ENCODE measurements at places on chromosomes 4 and X.

DNA sequence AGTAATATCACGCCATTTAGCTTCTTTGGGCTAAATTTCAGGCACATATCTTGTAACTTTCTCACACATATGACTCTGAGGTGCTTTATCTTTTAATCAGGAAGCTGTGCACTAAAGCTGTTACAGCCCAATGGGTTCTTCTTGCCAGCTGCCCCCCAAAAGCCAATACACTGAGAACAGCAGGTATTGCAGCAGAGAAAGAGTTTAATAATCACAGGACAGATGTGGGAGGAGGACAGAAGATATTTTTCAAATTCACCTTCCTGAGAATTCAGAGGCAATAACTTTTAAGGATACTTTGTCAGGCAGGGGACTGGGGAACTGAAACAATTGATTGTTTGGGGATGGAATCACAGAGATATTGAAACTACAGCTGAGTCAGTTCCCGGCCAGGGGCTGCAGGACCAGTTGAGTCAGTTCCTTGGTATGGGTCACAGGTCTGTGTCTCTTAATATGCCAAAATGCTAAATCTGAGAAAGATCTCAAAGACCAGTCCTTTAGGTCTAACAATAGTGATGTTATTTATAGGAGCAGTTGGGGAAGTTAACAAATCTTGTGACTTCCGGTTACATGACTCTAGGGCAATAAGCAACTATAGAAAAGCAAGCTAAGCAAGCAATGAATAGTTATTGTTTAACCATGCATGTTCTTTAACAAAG lies 28.1 kb downstream of the DDIT4L start:
- no peak for DNase-seq

GRCh38 chrX:154458116-154458953 lies at the start of gene PLXNA3:
PLXNA3 (plus strand) TSS chrX:154458281; CDS start chrX:154460184, 1,903 bp downstream.
- DNase-seq = peak; percentile 53

DNA sequence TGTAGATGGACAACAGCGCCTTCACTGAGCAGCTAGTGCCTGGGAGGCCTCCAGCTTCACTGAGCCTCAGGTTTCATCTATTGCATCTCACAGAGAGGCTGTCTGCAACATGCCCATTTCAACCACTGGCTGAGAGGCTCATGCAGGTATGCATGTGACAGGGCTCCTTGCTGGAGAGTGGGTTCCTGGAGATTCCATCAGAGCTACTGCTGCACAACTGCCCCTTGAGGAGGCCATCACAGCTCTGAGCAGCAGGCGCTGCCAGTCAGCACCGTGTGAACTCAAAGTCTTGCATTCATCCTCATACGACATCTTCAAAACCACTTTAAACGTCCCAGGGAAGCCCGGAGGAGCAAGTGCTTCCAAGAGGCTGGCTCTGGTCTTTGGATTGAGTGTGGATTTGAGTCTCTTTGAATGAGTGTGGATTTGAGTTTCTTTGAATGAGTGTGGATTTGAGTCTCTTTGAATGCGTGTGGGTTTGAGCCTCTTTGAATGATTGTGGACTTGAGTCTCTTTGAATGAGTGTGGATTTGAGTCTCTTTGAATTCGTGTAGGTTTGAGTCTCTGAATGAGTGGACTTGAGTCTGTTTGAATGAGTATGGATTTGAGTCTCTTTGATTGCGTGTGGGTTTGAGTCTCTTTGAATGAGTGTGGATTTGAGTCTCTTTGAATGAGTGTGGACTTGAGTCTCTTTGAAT lies 8.7 kb downstream of the P2RY8 start:
- DNase-seq = no peak

DNA sequence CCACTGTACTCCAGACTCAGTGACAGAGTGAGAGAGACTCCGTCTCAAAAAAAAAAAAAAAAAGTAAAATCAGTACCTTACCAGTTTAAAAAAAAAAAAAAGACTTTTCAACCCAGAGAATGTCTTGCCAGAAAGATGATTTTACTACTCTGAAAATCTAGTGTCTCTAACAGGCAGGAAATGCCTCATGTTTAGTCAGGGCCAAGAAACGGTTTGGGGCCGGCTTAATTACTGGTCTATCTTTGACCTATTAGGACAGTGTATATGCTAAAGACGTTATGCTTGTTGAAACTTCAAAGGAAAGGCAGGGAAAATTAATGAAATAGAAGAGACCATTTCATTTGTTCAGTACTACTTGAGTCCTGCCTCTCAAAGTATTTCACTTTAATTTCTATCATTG lies 9.9 kb downstream of the BEND4 start:
- no peak for DNase-seq

GRCh38 chr4:81148576-81148975 lies 66.4 kb downstream of the PRKG2 start:
- DNase-seq = no peak

DNA sequence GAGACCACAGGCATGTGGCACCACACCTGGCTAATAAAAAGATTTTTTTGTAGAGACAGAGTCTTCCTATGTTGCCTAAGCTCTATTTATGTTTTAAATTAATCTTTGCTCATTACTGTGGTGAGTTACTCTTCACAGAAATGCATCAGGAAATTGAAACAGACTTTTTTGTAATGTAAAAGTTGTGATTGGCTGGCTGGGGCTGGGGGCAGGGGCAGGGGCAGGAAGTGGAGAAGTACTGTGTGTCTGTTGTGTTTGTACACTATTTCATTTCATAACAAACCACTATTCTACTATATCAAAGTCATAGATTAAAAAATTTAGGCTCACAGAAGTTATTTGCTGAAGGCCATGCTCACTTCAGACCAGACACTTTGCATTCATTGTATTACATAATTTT lies 19.1 kb upstream of the ABRAXAS1 start:
- DNase-seq = no peak

GRCh38 chr4:99915449-99915848 lies 21.2 kb upstream of the LAMTOR3 start:
- DNase-seq = no peak

DNA sequence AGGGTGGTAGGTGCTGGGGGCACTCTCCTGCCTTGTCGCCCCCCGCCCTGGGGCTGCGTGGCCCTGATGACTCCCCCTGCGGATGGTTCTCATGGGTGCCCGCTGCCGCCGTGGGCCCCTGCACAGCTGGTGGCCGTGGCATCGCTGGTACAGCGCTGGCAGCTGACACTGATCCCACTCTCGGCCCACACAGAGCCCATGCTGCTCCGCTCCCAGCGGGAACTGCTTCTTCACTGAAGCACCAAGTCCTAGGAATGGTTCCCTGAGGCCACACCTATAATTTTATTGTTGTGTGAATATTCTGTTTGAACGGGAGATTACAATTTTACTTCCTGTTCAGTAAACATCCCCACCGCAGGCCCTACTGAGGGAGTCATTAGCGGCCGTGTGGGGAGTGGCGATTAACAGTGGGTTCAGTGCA lies 138.6 kb upstream of the NKX1-1 start:
- no peak for DNase-seq

GRCh38 chrX:66717926-66718325 lies 79.0 kb upstream of the EDA2R start:
- DNase-seq = no peak

DNA sequence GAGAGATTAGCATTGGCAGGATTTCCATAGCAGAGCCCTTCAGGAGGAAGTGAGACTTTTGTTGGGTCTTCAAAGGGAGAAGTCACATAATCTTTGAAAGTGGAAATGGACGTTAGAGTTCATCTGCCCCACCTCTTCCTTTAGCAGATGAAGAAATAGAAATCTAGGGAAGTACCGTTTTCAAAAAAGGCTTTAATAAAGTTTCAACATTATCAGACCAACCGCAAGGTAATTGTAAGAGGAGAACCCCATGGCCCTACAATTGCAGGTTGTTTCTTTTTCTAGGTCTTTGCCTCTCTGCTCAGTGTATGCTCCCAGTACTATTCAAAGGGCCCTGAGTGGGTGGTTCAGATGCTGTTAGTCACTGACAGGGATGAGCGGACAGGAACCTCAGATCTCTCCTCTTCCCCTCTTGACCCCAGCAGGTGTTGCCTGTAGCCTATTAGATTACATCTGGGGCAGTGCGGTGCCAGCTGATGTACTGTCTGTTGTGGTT lies 48.6 kb upstream of the AP1S2 start:
- no peak for DNase-seq

- no peak for DNase-seq
Observed at GRCh38 chr4:98659741-98660462, 1.5 kb upstream of the TSPAN5 start.

DNA sequence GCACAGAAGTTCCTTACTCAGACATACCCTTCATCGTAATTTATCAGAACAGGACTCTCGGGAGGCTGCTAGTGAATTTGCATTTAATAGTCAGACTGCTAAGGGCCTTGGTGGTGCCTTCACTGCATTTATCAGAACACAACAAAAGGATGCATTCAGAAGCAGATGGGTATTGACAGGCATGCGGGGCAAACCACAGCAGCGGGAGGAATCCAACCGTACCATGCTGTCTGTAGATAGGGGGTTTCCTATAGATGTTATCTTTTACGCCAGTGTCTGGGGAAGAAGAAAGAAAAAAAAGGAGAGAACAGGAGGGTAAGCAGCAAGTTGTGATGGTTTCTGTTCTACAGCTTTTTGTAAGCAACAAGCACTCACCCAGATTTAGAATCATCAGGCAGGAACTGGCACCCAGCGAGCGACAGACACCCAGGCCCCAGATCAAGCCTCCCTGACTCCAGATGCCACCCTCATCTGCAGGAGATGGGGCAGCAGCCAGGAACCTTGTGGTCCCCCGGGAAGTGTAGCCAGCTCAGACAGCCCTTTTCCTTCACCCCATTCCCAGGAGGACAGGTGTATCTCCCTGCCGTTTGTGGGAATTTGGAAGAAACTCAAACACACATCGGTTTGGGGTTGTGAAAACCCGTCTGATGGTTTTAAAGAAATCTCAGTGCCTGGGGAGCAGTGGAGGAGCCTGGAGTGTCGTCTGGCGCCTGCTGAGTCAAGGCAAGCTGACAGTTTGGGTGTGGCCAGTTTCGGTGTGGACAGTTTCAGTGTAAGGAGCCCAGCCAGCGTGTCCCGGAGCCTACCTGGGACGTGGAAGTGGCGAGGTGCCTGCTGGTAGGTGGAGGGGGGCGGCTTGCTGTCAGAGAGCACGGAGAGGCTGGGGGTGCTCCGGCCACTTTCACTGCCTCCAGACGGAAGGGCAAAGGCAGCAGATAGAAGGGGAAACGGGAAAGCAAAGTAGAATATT lies 80.0 kb upstream of the AFAP1 start:
- DNase-seq = no peak

DNA sequence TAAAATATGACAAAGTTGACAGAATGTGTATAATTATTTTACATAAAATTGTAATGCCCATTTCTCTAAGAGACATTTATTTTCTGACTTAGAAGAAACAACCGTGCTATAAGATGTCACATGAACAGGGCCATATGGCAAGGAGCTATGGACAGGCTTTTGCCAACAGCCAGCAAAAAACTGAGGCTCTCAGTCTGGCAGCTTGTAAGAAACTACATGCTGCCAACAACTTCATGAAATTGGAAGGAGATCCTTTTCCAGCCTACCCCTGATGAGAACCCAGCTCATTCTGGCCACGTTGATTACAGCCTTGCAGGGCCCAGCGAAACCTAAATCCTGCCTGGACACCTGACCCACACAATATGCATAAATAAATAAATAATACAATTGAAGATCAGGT lies 250.3 kb upstream of the ARSJ start:
- no peak for DNase-seq

GRCh38 chrX:71941776-71942175 lies 31.1 kb downstream of the NHSL2 start:
- no peak for DNase-seq

DNA sequence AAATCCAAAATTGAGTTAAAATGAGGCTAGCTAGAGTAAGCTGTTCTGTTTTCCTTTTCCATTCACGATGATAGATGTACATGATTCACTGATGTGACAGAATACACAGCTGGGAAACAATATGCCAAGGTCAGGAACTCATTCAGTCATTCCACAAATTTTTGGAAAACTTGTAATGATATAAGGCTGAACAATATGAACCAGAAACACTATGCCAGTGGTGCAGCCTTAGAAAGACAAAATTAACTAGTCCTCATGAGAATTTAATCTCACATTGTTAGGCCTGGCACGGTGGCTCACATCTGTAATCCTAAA lies 50.0 kb upstream of the NDST3 start:
- DNase-seq = no peak

GRCh38 chrX:7269991-7270390 lies 122.0 kb upstream of the PUDP start:
- DNase-seq = no peak

- DNase-seq = no peak
Observed at GRCh38 chr4:130468340-130468739, 1372.4 kb downstream of the C4orf33 start.

GRCh38 chr4:56217343-56217890 lies 169.9 kb downstream of the AASDH start:
- no peak for DNase-seq

DNA sequence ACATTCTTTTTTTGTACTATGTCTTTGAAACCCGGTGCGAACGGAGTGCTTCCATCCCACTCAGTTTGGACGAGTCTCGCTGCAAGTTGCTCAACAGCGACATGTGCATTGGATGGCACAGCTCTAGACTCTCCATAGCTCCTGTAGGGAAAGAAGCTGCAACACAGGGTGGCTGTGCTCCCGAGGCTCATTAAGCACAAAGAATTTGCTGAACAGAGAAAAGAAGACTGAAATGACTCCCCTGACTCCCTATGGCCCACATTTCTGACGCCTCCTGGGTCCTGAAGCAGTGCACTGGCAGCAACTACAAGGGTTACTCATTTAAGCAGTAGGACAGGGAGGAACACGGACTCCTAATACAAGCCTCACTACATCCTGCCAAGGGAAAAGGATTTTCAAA lies 127.4 kb downstream of the SH3RF1 start:
- no peak for DNase-seq

DNA sequence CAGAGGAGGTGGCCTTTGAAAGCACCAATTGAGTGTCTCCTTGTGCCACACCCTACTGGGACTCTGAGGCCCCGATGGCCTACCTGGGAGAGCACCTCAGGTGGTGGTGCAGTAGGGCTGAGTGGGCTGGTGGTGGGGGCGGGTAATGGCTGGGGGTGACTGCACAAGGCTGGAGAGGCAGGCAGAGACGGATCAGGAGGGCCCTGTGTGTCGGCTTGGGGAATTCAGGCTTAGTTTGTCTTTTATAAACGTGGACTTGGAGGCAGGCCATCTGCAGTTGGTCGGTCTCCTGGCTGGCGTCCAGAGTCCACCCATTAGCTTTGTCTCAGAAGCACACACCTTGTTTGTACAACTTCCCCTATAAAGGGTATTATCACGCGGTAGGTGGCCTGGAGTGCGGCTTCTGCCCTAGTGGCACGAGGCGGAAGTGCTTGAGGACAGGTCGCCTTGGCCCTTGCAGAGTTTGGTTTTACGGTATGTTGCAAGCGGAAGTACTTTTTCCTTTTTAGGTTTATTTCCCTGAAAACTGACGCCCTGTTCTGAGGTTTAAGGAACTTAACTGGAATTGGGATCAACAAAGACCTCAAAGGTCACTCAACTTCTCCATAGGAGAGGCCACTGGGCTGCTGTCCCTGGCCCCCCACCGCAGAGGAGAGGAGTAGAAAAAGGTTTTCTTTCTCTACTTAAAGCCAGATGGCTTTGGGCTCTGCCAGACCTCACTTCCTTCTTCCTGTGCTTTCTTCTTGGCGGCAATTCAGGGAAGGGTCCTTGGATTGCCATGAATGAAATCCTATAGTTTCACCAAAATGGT lies 8.0 kb downstream of the TBC1D14 start:
- DNase-seq = no peak
